Stimulated activated CD4-positive, alpha-beta T cell treated with anti-CD3 and anti-CD28 coated beads, Interleukin-1b, Interleukin-23, amount 100 ng/mL, for 48 hours (primary cell): ENCODE measurements at places on chromosomes 4 and X.

GRCh38 chr4:122765692-122766352 lies 33.3 kb downstream of the BBS12 start:
- DNase-seq = no peak

- DNase-seq = no peak
These were observed 2.3 kb downstream of the GPR173 start for GRCh38 chrX:53050841-53051240.

GRCh38 chr4:58313444-58313843 lies 1203.3 kb upstream of the IGFBP7 start:
- no peak for DNase-seq

DNA sequence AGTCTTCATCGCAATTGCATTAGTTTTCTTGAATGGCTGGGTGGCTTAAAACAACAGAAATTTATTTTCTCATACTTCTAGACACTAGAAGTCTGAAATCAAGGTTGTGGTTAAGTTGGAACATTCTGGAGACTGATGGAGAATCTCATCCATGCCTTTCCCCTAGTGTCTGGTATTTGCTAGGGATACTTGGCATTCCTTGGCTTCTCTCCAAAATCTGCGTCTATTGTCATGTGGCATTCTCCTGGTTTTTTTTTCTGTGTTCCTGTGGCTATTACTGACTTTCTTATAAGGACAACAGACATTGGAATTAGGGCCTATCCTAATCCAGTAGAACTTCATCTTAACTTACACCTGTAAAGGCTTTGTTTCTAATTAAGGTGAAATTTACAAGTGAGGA lies 272.8 kb upstream of the EPHA5 start:
- no peak for DNase-seq

DNA sequence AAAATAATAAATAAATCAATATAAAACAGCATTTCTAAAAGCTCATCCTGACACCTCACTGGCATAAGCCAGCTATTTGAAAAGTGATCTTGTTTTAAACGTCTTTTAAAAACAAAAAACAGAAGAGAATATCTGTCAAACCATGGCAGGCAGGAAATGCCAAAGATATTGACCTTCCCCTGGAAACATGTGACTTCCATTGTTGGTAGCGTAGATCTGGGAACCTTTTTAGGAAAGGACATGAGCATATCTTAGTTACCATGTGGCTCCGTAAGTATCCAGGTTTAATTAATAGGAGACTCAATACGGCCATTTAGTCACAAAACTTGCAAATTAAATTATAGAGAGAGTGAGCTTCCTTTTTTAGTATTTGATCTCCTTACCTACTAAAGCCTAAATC lies 83.0 kb upstream of the KLHL4 start:
- DNase-seq = no peak

- DNase-seq = no peak
These were observed 119.4 kb downstream of the LUZP4 start for GRCh38 chrX:115408771-115409400.

GRCh38 chrX:76148753-76149152 lies 24.1 kb upstream of the PBDC1 start:
- peak; percentile 42 for DNase-seq

- DNase-seq = no peak
These were observed 252.0 kb downstream of the EVC2 start for GRCh38 chr4:5456296-5456845.

DNA sequence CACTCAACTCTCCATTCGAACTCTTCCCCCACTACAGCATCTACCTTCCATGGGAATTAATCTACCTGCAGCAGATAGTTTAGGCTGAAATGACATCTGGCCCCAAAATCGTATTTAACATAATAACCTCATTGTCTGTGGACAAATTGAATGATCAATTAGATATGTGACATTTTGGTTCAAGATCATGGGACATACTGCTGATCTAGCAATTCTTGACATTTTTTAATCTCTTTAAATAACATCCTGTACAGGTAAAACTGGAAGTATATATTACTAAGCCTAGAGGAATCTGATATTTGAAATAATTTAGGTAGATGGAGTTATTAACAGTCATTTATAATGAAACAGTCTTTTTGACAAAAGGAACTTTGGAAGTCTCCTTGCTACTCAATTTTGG lies 702.5 kb downstream of the NLGN4X start:
- DNase-seq = no peak
